Suppressor macrophage treated with lipopolysaccharide for 4 hours (primary cell): ENCODE measurements at places on chromosomes 16 and 17.

DNA sequence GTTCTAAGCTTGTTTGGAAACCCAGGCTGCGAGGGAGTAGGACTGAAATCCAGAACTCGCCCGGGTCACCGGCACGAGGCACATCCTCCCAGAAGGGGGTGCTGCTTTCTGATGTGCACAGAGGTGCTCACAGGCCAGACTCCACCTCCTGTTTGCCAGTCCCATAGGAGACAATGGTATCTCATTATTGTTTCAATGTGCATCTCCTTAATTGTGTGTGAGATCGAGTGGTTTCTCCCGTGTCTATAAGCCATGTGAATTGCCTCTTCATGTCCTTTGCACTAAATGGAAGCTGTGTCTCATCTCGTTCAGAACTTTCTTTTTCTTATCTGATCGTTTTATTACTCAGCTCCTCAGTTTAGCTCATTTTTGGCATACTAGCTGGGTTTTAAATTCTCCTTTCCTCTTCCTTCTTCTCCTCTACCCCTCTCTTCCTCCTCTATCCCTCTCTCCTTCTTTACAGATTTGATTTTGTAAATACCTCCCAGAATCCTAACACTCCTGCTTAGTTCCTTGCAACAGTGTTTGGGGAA, 32.1 kb upstream of the PRKCB start:
- DNase-seq: peak; percentile 73

DNA sequence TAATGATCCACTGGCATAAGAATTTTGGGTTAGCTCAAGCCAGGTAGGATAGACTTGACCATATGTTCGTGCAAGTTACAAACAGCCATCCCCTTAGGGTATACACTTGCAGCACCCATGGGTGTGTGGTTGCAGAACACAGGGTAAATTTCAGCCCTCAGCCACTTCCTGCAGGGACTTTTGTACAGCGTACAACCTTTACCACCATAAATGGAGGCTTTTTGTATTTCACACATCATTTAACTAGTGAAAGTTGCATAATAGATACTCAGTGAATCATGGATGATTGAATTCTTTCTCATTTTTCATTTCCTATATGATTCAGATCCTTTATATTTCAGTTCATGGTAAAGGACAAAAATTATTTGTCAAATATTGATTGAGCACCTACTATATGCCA, 473.9 kb downstream of the CDH13 start:
- no peak for DNase-seq

GRCh38 chr17:57311281-57312216, 55.2 kb downstream of the MSI2 start:
- no peak for DNase-seq

GRCh38 chr16:85245307-85246172, 133.3 kb upstream of the CIBAR2 start:
- DNase-seq: peak; percentile 61

DNA sequence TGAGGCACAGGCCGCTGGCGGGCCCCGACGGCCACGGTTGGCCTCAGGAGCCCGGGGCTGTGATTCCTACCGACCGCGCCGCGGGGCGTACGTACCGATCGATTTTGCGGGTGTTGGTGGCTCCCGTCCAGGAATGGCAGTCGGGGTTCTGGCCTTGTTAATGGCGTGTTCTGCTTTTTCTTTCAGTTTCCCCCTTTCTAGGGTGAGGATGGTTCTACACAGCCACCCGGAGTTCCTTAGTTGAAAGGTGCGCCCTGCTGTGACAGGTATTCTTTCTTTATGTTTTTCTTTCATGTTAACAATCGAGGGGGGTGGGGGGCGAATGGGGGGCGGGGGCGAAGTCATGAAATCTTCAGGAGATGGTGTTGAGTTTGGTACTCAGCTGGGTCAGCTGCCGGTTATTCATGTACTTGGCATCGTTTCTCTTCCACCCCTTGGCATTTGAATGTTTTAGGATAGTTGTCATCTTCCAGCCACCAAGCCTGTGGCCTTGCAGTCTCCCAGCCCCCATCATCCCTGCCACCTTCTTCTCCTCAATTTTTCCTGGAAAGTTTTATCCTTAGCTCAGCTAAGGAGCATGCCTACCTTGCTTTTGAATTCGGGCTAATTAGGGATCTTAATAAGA, 802 bp downstream of the CYLD start:
- DNase-seq: peak; percentile 68

DNA sequence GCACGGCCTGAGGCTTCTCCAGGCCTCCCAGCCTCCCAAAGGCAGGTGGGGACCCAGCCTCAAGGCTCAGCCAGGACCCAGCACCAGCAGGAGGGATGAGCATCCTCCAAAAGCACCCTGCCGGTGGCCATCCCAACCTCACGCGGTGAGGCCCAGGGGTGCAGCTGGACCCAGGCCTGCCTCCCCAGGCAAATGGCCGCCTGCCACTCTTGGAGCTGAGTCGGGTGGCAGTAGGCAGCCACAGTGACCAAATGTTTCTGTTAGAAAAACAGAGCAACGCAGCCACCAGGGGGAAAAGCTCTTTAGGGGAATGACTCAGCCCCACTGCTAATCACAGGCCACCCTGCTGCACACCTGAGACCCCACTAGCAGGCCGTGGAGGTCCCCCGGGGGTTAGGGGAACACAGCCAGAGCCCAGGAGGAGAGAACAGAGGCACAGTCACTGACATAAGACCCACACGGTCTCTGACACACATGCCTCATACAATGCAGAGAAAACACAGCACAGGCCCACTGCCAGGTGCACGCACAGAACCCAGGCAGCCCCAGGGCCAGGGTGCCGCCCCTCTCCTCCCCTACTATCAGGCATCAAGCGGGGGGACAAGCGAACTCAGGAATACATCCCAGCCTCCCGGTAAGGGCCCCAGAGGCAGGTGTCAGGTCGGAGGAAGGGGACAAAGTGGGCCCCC, 12.4 kb downstream of the BCAR1 start:
- no peak for DNase-seq

DNA sequence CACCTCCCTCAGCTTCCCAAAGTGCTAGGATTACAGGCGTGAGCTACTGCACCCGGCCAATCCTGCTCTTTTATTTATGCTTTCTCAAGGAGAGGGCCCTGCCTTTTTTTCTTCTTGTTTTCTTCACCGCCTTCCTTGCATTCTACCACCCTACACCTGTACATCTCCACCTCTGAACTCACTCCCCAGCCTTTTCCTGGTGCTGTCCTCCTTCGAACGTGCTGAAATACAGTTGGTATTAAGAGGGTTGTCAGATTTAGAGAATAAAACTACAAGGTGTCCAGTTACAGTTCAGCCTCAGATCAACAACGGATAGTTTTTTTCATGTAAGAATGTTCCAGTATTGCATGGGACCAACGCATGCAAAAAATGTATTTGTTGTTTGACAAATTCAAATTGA, 1.7 kb downstream of the PIRT start:
- no peak for DNase-seq

DNA sequence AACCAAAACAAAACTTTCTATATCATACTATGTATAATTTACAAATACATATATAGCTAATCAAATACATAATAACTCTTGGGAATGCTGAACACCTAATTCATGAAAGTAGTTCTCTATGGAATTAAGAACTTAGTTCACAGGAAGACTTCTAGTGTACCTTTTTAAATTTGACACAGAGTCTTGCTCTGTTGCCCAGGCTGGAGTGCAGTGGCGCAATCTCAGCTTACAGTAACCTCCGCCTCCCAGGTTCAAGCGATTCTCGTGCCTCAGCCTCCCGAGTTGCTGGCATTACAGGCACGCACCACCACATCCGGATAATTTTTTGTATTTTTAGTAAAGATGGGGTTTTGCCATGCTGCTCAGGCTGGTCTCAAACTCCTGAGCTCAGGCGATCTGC, 24.7 kb downstream of the RFWD3 start:
- DNase-seq: no peak

GRCh38 chr16:70715055-70715858, 29.4 kb upstream of the MTSS2 start:
- peak; percentile 39 for DNase-seq

GRCh38 chr16:80931801-80932707, 74.6 kb downstream of the CMC2 start:
- peak; percentile 3 for DNase-seq
